ENCODE measurements at places on chromosomes 4 and X. TPM values are rescaled to one million over a fixed set of nuclear protein-coding genes. Genes with fewer than 3 reads are reported as not detected.

DNA sequence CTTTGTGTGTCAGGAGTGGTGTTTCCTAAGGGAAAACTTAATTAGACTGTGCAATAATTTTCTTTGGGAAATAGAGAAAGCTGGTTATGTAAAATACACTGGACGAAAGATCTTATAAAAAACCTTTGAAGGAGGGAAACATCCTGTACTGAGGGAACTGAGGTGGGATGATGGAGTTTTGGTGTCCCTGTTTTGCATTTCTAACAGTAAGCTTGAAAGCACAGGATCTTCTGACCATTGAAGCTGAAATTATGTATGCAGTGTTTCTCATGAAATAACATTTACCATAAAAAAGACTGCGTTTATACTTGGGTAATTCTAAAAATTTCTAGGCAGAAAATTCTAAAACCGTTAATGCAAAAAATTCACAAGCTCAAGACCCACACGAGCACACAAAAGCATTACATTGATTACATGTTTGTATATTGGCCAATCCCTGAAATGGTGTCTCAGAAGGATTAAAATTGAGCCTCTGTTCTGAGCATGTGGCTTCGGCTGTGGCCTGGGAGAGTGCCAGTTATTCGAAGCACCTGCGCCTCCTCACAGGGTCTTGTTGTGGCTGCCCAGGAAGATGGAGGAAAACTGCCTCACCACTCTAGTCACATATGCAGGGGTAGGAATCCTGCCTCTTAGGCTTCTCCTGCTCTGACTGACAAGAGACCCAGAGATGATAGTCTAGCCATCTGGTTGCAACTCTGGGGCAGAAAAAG, 49.5 kb downstream of the JADE3 start:
- no peak overlapping the region for H3K4me3 ChIP-seq
- H3K36me3 ChIP-seq, result no peaks in the 10 kb centered on the region
- H3K27ac ChIP-seq, result no peak overlapping the region
- H3K4me1 ChIP-seq, result no peaks in the 10 kb centered on the region

- no peaks in the 10 kb centered on the region for H3K36me3 ChIP-seq
- no peak overlapping the region for H3K27ac ChIP-seq
- no peaks in the 10 kb centered on the region for H3K27me3 ChIP-seq
- DNase-seq, result no peak
Measured at GRCh38 chr4:102514298-102514964, 13.3 kb downstream of the NFKB1 start.

- no peak overlapping the region for H3K27ac ChIP-seq
- DNase-seq, result no peak
- H3K4me1 ChIP-seq, result no peaks in the 10 kb centered on the region
- no peaks in the 10 kb centered on the region for H3K36me3 ChIP-seq
- no peak overlapping the region for H3K4me3 ChIP-seq
- no peaks in the 10 kb centered on the region for H3K27me3 ChIP-seq
Measured at GRCh38 chrX:12439416-12439815, 301.1 kb downstream of the FRMPD4 start.

- H3K27me3 ChIP-seq, result no peaks in the 10 kb centered on the region
- peaks cover 7% of the 10 kb centered on the region for H3K4me1 ChIP-seq
- peak overlapping the region; percentile 23 for H3K27ac ChIP-seq
- no peaks in the 10 kb centered on the region for H3K36me3 ChIP-seq
- no peak overlapping the region for H3K4me3 ChIP-seq
Measured at GRCh38 chrX:54029529-54030143, 14.6 kb downstream of the PHF8 start.

DNA sequence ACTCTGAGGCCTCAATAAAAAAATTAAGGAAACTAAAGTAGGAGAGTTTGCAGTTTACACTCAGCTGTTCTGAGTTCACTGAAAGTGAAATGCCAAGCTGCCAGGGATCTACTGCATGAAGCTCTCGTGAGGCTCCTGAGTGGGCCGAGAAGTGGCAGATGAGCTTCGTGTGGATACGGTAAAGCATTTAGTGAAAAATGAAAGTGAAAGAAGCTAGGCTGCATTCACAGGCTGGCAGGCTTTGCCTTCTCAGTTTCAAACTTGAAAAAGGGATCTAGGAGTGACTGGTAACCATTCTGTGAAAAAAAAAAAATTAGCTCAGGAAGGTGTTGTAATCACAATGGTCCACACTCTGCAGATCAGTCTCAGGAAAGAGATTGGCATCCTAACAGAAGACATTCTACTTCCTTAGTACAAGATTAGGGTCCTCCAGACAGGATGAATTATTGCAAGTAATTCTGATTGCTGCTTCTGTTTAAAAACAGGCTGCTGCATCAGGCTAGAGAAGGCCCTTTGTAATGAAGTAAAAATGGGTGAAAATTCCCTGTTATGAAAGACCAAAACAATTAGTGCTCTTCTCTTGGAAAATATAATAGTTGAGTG, 679.9 kb downstream of the RPA4 start:
- H3K4me1 ChIP-seq, result peaks cover 7% of the 10 kb centered on the region
- peak; percentile 70 for DNase-seq
- no peaks in the 10 kb centered on the region for H3K36me3 ChIP-seq
- peak overlapping the region; percentile 0 for H3K4me3 ChIP-seq
- no peaks in the 10 kb centered on the region for H3K27me3 ChIP-seq
- H3K27ac ChIP-seq, result peak overlapping the region; percentile 55

STOX2 gene
- 57.7 TPM for total RNA-seq

- H3K27ac ChIP-seq, result no peak overlapping the region
- H3K36me3 ChIP-seq, result no peaks in the 10 kb centered on the region
- H3K4me3 ChIP-seq, result no peak overlapping the region
- H3K4me1 ChIP-seq, result no peaks in the 10 kb centered on the region
- H3K27me3 ChIP-seq, result no peaks in the 10 kb centered on the region
Measured at GRCh38 chrX:121558886-121559285, 511.5 kb downstream of the GLUD2 start.

DNA sequence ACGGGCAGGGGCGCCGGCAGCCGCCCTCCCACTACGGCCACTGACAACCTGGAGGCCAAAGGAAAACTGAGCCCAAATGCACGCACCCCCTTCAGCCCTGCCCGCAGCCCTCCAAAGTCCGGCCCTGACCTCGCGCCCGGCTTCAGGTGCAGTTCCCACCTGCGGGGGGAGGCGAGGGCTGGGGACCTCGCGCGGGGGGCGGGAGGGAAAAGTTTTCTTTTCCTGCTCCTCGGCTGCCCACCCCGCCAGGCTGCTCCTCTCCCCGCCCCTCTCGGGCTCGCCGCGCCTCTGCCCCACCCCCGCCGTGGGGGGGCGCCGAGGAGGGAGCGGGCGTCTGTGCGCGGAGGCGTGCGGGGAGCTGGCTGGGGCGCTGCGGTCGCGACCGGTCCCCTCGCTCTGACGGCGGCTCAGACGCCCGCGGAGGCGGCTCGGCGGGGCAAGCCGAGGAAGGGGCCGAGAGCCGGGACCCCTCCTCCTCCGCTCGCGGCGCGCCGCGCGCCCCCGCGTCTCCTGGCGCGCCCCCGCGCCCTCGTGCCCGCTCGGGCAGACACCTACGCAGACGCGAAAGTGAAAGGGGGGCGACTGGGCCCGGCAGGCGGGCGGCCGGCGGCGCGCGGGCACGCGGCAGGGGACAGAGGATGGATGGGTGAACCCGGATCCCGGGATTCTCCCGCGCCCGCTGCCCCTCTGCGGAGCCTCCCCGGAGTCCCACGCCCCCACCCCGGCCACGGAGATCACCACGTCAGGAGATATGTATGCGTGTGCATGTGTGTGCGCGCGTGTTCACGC, 3.1 kb upstream of the NR3C2 start:
- H3K27me3 ChIP-seq, result no peaks in the 10 kb centered on the region
- DNase-seq, result peak; percentile 79
- no peaks in the 10 kb centered on the region for H3K4me1 ChIP-seq
- peak overlapping the region; percentile 95 for H3K27ac ChIP-seq

CPE gene
- total RNA-seq, result 159 TPM

GPRIN3 gene
- 1.2 TPM for total RNA-seq
